ENCODE measurements at places on chromosomes 11 and 22.

DNA sequence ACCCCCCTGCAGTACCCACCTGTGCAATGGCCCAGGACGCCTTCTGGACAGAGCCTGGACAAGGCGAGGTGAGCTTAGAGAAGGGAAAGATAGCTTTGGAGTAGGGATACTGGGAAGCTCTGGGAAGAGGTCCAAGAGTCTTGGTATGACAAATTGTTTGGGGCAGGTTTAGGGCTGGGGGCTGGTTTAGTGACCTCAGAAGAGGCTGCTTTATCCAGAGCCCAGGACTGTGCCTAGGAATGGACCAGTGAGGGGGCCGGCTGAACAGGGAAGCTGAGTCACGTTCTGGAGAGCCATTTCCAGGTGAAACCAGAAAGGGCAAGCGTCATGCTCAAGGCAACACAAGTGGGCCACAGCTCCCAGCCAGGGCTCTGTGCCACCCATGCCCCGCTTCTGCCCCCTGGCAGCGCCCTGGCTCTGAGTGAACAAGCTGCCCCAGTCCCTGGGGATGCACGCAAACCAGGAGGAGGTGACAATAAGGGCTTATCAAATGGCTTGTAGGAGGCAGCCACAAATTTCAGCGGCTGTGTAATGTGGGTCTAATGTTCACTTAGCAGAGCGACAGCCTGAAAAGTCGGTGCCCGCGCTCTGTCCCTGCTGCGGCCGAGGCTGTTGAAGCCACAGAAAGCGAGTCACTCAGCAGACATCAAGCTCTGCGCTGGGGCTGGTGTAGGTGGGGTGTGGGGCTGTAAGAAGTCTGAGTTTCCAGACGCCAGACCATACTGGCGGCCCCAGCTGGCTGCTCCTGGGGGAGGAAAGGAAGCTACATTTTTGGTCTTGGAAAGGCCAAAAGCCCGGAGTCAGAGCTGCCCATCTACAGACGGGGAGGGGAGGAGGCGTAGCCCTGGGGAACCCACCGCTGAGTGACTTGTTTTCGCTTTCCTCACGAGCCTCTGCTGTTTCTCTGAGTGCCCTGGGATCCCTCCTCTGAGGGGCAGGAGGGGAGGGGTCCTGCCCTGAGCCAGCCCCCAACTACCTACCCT lies 18.3 kb upstream of the SYT7 start:
- no peak for DNase-seq

- DNase-seq, result no peak
Measured at GRCh38 chr11:116424615-116425261, 348.0 kb downstream of the BUD13 start.

DNA sequence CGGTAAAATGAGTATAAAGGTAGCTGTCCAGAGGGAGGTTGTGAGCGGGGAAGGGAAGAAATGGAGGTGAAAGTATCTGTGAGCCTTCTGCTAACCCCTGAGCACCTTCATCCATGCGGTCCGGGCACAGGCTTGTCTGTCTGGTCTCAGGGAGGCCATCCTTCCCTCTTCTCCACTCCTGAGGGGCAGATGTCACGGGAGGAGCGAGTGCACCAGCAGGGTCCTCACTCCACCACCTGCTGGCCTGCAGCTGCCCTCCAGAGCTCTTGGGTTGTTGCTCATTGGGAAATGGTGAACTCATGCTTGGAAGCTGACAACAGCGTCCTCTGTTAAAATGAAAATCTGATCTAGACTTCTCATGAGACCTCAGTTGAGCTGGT lies 33.8 kb upstream of the WNT11 start:
- no peak for DNase-seq

- no peak for DNase-seq
Measured at GRCh38 chr11:78339945-78340344, 77.7 kb downstream of the GAB2 start.
